Omental fat pad (tissue), 4 donors: ENCODE measurements at places on chromosomes 5 and 9.

GRCh38 chr5:17206021-17206420 lies 11.4 kb upstream of the BASP1 start:
- no peak for DNase-seq

- no peak for DNase-seq
Observed at GRCh38 chr5:13990896-13991295, 46.4 kb upstream of the DNAH5 start.

- no peak for DNase-seq
Observed at GRCh38 chr5:153895266-153895665, 143.4 kb downstream of the FAM114A2 start.

GRCh38 chr5:35089334-35090314 lies 41.9 kb upstream of the AGXT2 start:
- peak; percentile 52 for DNase-seq

DNA sequence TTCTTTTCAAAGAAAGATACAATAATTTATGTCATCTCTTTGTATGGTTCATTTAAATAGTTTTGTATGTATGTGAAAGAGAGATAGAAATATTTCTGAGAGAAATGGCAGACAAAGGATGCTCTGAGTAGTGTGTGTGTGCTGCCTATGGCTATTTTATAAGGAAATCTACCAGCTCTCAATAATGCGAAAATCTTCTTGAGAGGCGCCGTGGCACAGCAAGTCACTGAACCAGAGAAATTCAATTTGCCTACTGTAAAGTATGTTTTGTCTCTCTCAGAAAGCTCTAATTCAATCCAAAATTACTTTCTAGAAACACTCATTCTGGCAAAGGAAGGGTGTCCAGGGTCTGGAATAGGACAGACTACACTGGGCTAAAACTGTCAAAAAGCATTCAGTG lies 1981.1 kb downstream of the EFNA5 start:
- DNase-seq = no peak

- DNase-seq = no peak
Observed at GRCh38 chr9:37218800-37219425, 98.5 kb downstream of the ZCCHC7 start.

DNA sequence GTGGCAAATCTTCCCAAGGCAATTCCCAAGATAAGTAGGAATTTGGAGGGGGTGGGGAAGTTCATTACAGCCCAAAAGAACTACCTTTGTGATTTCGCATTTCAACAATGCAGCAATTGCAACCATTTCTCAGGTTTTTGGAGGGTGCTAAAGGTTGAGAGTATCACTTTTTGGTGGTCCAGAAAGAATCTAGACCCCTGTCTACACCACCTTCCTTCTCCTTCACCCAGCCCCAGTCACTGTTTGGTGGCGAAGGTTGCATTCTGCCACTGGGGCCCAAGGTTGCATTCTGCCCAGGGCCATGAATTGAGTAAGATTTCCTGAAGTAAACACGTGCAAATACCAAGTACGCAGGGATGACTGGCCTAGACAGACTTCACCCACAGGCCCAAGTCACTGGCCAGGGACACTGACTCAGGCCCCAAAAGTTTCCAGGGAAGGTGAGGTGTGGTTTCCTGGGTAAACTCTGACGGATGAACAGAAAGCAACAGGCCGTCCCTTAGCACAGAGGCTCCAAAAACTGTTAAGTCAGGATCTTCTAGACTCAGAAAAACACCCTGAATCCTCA lies 5.7 kb downstream of the PDE6A start:
- DNase-seq = no peak

GRCh38 chr9:20256284-20256948 lies 365.9 kb downstream of the MLLT3 start:
- DNase-seq = no peak

DNA sequence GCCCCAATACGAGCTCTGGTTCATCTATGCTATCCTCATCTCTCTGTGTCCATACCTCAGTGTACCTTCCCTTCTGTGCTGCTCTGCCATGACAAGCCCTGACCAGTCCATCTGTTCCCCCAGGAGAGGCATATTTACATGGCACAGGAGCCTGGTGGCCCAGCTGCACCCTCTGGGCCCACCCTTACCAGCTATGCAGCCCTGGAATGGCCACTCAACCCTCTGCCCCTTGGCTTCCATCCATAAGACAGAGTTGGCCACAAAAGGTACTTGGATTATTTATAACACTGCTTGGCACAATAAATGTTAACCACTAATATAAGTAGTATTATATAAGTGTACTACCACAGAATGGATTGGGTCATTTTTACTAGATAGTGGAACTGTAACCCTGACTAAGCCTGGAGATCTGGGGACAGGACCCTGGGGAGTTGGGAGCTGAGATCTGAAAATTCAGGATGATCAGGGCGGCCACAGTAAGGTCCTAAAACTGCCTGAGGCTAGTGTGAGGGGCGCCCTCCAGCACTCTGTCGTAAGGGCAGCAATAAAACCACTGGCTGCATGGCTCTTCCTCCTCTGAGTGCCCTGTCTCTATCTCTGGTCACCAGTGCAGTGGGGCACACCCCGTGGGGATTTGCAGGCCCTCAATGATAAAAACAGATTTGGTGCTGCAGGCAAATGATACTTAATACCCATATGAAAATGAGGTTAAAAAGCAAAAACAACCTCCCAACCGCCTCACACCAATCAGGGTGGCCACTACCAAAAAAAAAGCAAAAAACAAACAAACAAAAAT lies 65.8 kb downstream of the SEMA4D start:
- no peak for DNase-seq

DNA sequence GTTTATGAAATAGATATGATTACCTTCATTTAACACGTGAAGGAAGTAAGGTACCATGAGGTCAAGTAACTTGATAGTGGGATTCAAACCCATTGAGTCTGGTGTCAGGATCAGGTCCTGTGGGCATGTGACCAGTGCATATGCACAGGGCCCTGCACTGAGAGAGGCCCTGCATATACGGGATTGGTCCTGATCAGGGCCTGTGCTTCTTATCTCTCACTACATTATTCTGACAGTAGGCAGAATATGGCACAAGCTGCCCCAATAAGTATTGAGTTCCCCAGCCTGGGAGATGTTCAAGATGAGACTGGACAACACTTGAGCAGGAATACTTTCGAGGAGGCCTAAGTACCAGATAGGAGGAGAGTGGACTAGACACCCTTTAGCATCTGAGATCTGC lies 44.0 kb downstream of the GALNT10 start:
- DNase-seq = no peak

GRCh38 chr5:160221082-160221481 lies 8.2 kb upstream of the FABP6 start:
- DNase-seq = no peak
